ENCODE measurements at places on chromosomes 6 and 20.

DNA sequence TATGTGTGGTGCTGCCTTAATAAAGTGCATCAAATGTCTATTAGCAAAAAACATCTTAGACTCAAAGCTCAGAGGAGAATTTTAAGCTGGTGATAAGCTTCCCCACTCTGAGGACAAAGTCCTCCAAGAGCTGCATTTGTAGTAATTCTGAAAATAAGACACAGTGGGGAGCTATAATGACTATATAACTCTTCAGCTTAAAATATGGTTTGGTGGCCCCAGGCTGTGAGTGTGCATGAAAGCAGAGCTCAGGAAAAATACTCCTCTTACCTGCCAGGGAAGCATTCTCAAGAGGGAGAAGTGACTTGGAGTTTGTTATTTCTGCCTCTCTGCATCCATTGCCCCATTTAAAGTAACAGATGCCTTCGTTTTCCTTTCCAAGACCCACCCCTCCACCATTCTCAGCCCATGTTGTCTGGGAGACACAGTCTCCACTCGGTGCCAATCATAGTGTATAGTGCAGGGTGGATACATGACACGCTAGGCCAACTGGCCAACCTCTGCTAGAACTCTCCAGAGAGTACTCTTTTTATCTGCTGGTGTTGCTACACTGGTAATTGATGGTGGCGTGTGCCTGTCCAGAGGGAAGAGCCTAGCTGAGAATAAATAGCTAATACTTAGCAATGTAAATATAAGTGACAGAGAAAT lies 229.2 kb downstream of the PHF3 start:
- DNase-seq = no peak

- no peak for DNase-seq
Measured at GRCh38 chr6:136598048-136598447, 47.8 kb upstream of the MAP7 start.

GRCh38 chr20:53737396-53738038 lies 143.9 kb upstream of the ZNF217 start:
- DNase-seq = peak; percentile 32

DNA sequence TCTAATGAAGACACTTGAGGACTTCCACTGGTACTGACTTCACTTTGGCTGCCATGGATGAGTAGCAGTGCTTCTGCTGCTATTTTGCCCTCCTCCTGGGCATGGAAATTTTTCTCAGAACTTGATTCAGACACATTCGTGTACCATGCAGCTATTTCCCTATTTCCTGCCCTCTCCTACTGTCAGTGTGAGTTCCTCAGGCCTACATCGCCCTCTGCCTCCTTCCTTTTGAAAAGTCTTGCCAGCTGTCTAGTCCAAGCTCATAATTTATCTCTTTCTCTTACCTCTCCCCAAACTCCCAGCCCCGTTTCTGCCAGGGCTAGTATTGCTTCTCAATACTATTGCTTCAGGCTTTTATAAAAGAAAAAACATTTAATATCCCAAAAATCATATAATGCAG lies 470.2 kb downstream of the ADGRB3 start:
- no peak for DNase-seq

DNA sequence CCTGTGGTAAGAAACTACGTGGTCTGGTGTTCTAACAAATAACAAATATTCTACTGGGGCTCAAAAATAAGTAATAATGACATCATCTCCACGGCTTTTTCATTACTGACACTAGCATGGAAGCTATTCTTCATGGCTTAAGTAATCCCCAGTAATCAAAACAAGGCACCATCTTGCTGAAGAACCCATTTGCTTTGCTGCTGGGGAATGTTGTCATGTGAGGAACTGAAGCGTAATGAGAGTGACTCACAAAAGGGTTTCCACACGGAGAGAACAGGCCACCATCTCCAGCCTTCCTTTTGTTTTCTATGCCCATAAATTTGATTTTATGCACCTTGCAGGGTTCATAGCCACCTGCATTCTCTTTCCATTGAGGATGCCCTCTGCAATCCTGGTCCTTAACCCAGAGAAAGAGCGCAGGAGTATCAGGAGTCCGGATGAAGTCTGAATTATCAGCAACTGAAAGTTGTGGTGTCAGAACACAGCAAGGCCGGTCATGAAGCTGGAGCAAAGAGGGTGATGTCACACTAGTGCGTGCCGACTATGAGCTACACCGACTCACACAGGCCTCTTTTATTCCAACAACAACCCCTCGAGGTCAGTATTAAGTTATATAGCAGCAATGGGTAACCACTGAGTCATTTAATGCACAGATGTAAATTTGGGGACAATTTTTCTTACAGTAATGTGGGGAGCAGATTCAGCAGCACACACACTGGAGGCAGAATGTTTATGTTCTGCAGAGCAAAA lies 173.7 kb upstream of the SSTR4 start:
- DNase-seq = no peak

GRCh38 chr6:113412589-113413357 lies 444.4 kb upstream of the MARCKS start:
- DNase-seq = no peak

- DNase-seq = peak; percentile 17
Measured at GRCh38 chr6:159665868-159666635, 27.0 kb downstream of the SOD2 start.

GRCh38 chr6:135909737-135910387 lies 58.4 kb downstream of the PDE7B start:
- peak; percentile 44 for DNase-seq

- DNase-seq = peak; percentile 95
Measured at GRCh38 chr6:111406200-111406721, 76.8 kb downstream of the REV3L start.

DNA sequence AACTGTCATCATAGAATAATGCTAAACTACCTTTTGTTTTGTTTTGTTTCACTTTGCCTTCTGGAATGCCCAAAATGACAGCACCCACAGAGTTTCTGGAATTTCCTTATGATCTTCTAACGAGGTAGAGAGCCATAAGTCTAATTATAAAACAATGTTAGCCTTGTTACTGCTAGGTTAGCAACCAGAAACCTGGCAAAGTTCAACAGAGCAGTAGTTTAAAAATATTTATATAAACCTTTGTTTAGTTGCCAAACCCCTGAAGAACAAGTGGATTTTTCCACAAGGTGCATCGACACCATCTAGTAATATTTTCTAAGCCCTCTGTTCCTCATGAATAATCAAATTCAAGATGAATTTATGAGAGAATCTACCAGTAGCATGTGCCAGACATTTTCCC lies 27.6 kb upstream of the IPCEF1 start:
- no peak for DNase-seq

DNA sequence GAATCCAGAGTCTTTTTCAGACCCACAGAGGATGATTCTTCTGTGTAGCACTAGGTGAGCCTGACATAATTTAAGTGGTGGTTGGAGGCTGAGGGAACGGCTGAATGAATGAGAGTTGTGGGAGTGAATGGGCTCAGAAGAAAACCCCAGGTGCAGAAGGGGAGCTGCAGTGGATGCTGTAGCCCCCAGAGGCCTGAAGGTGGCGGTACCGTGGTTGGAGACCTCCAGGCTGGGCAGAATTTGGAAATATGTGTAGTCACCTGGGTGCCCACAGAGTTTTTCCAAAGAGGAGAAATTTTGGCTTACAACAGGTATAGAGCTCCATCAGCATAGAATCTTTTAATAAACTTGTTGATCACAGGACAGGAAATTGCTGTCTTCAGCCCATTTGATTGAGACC lies 6.5 kb upstream of the RAET1G start:
- no peak for DNase-seq

DNA sequence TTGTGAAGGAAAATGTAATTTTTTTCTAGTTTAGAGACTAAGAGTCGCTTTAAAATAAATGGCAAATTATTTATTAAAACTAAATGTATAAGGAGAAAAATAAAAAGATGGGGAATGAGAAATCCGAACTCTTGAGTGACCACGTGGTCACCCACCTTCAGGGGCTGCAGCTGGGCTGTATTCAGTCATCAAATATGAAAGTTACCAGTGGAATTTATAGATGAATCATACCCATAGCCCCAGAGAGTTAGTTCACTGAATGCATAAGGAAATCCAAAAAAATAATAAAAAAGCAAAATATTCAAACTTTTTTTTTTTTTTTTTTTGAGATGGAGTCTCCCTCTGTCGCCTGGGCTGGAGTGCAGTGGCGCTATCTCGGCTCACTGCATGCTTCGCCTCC lies 947.7 kb upstream of the ADGRB3 start:
- DNase-seq = no peak

DNA sequence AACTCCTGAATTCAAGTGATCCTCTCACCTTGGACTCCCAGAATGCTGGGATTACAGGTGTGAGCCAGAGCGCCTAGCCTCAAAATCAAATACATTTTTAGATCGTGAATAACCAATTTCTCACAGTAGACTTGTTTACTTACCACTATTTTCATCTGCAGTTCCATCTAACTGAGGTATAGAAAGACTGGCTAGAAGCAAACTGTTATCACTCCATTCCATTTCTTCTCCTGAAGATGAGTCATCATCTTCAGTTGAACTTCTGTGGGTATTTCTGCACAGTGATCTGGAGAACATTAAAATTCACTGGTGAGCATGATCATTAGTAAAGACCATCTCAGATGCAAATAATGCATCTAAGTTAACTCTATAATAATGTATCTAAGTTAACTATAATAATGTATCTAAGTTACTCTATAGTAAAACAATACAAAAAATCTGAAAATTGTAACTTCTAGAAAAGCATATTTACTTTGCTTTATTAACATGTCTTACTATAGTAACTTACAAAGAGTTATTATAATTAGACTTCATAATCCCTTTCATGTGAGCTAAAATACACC lies 105.4 kb downstream of the REV3L start:
- DNase-seq = no peak

GRCh38 chr6:84618046-84618752 lies 146.2 kb downstream of the TBX18 start:
- no peak for DNase-seq

Measured in inflammatory macrophage (primary cell).